Glomerular endothelial cell (primary cell): ENCODE measurements at places on chromosomes 2 and 18.

DNA sequence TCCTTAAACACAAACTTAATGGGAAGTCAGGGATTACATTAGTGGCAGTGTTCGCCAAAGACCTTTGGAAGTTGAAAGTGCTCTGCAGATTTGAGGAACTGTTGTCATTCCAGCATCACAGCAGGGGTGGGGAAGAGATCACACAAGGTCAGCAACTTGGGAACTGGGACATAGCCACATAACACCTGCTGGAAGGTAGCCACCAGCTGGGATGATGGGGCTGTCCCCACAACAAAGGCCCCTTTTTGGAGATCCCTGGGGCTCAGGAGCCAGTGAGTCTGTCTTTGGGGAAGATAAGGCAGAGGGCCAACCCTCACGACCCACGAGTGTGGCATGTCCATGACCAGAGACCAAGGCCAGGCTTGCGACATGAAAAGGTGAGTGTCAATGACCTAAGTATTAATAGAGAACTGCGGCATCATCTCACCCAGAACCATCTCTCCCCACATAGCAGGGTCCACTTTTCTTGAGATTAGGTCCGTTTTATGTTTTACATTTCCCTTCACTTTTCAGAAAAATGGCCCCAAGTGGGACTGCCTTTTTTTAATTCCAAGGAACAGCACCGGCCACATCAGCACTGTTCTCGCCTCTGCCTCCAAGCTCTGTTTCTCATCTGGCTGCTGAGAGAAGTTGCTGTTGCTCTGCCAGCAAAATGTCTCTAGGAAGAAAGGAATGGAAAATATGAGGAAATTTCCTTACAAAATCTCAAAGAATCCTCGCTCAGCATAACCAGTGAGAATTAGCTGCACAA lies 106.9 kb downstream of the GFPT1 start:
- no peak for DNase-seq

GRCh38 chr18:27478459-27478858 lies 293.4 kb upstream of the CHST9 start:
- DNase-seq = no peak

- DNase-seq = no peak
Observed at GRCh38 chr2:181672255-181673008, 7.9 kb downstream of the NEUROD1 start.

DNA sequence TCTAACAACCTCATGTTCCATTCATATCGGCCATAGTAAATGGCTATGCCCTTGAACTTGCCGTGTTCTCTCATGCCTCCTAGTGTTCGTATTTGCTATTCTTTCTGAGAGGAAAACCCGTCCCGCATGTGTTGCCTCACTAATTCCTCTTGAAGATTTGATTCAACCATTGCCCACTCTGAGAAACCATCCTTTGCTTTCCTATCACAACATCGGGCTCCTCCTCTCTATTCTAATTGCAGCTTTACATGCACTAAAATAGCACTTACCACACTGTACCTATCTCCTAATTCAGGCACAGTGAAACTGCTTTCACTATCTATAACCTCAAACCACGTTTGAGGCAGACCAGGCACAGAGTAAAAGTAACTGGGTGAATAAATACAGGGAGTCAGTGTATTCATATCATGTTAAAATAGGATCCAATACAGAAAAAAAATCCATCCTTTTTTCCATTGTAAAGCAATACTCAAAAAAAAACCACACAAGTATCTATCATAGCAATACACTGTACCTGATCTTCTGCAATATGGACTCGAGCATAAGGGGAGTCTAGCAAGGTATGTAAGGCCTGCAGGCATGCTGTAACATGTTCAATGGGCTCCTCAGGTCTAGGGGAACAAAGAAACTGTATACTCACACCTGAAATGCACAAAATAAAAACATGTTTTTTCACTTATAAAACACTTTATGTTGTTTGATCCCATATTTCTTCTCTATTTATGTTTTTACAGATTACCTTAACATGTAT lies 39.0 kb upstream of the STRN start:
- DNase-seq = peak; percentile 10

DNA sequence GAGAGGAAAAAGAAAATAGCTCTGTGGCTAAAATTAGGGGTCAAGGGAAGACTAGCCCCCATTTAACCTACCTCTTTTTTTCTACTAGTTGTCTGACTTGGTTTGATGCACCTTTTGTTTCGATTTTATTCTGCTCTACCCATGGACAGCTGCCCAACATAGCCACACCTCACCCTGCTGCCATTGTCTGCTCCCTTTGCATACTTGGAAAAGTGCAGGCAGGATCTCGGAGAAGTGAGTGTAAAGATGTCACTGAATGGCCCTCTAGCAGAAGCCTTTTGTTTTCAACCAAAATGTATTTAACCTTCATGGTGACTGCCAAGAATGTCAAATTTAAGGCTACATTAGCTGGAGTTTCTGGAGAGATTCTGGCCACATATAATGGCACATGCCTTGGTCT lies 62.9 kb downstream of the SETBP1 start:
- DNase-seq = no peak

DNA sequence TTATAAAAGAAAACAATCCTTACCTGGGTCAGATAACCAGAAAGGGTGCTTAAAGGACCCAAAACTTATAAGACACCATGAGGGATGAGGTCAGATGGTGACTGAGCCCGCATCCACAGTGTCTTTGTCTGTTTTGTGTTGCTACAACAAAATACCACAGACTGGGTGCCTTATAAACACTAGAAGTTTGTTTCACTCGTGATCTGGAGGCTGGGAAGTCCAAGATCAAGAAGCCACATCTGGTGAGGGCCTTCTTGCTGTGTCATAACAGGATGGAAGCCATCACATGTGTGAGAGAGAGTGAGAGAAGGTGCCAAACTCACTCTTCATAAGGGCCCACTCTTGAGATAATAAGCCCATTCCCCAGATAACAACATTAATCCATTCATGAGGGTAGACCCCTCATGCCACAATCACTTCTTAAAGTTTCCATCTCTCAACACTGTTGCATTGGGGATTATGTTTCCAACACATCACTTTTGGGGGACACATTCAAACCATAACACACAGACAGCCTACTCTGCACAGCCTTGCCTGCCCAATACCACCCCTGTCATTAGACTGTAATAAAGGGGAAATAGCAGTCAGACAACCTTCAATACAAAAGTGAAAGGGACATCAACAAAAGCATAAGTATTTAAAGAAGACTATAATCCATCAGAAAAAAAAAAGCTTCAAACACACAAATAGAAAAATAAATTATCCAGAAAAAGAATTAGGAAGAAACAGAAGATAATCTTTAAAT lies 249.8 kb downstream of the ANAPC1 start:
- no peak for DNase-seq

DNA sequence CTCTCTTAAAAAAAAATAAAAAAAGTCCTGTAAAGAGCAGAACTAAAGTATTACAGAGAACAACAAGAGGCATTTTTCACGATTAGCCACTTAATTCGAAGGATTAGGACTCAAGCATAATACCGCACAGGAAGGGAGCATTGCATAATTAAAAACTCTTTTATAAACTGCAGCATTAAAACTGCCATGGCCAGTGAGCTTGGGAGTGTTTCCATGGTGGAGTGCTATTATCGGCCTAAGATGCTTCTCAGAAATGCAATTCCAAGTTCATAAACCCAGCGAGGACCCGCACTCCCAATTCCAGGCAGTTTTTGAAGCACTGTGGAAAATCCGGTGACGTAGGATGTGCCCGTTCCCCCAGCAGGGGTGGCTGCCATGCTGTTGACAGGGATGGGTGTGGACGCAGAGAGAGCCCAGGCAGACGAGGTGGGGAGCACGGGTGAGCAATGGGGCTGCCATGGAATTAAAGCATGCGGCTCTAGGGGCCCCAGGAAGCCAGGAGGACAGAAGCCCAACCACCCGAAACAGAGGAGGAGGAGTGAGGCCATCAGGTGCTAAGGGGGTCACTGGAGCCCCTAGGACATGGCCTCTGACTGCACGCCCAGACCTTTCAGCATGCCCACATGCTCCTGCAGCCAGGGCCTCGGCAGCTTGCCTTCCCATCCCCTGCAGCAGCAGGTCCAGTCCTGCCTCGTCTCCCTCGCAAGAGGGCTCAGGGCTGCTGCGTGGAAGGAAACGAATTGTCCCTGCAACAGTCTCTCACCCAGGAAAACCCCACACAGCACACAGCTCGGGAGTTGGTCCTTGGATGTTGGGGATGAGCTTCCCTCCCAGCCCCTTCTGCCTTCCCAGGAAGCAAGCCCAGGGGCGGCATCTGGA lies 233.4 kb downstream of the NDUFA10 start:
- no peak for DNase-seq

DNA sequence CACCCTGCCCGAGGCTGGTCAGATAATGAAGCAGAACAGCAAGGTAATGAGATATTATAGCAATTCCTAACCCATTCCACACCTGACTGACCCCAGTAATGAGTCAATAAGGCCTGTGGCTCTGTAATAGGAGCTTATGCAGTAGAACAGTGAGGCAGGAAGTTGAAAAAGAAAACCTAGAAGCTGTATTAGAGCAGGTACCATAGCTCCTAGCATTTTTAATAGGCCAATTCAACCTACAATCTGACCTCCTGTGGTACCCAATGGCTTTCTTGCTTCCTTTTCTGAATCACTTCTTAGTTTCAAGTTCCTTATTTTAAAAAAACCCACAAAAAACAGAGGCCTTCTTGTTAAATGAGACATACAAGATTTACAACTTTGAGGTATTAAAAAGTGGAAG lies 43.6 kb upstream of the MAP2 start:
- no peak for DNase-seq

DNA sequence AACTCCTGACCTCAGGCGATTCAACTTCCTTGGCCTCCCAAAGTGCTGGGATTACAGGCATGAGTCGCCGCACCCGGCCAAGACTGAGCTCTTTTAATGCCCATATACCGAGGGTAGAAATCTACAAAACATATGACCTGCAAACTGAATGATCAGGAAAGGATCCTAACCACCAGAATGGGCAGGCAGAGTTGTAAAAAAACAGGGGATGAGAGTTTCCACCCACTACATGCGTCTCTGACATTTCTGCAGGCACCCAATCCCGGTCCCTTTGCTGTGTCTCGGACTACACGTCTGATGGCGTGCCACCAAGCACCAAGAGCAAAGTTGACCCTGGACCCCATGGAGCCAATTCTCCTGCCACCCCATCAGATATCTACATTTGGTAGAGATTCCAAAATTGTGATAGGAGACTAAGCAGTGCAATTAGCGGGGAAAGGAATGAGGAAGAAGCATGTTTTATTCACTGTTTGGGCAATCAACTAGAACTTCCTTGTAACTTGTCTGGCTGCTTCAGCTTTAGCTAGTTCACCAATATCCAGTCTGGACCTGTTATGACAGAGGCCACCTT lies 74.1 kb downstream of the ATP8B1 start:
- no peak for DNase-seq

DNA sequence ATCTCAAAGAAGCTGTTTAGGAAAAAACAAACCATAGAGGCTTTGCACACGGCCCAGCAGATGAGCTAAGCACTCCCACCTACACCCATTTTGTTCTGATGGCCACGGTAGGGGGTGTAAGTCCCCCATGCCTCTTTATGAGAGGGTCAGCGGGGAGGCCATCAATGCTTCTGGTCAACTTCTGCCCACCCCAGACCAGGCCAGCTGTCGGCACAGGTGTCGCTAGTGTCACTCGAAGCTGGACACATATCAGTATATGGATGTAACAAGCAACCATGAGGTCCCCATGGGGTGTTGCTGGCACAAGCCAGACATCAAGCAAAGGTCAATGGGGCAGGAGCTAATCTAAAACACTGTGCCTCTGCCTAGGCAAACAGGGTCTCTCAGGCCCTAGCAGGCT lies 23.7 kb upstream of the SLC35F6 start:
- DNase-seq = no peak

DNA sequence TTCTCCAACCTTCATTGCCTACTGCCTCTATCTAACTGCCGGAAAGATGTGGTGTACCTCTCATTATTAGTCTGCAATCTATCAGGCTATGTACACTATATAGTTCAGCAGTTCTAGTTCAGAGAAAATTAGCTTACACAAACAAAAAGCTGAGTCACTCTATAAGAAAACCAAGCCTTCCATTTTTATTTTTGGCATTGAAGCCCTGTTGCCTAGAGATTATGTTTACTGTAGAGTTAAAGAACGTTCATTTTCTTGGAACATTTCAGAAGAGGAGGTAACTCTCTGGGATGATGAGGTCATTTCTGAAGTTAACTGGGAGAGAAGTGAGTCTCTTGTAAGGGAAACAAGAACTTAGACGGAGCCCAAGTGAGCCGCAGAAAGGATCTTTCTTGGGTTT lies 133.5 kb downstream of the FAM124B start:
- DNase-seq = peak; percentile 33

DNA sequence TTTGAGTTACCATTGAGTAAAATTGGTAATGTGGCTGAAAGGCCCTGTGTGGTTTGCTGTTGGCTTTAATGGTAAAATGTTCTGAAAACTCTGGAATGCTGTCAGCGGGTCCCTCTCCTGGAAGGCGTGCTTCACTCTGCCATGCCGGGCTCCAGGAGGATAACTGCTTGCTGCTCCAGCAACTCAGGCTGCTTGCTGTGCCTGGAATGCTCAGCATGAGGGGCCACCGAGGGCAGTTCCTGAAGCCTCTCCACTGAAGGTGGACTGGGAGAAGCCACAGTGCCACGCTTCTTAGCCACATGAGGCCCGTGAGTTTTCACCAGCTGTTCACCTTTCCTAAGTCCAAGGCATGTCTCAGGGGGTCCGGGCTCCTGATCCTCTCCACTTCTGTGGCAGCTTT lies 90.4 kb upstream of the FAM110C start:
- DNase-seq = no peak

DNA sequence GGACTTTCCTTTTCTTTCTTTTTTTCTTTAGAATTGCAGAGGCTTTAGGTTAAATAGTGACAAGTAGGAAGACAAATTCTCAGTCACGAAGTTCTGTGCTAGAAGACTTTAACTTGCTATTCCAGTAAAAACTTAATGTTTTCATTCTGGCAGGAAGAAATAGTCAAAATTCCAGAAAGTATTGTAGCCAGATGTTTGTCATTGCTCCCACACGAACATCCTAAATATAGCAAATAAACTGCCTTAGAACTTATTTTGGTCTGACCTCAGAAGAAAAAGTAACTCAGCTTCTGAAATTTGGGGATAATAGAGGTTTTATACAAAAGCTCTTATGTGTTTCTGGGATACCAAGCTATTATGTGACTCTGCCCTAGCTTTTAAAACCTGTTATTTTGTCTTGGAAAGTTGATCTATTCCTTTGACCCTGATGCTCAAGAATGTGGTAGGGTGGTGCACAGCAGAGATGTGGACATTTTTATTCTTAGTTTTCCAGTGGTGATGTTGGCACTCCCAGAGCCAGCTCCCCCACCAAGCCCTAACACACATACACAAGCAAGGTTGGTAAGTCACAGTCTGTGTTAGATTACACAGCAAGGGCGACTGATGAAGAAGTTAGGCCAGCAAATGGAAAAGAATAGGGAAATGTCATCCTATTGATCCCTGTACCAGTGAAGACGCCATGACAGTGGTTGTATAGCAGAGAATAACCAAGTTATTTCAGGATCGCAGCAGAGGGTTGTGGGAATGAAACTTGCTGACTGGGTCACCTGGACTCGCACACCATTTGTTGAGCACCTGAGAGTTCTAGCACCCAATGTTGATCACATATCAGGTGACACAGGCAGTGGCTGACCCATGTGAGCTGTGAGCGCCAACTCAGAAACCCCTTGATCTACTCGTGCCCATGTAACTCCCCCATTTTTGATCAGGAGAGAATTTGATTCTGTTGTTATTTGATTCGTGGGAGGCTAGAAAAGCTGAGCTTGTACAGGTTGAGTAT lies 23.7 kb downstream of the FARP2 start:
- DNase-seq = no peak

- DNase-seq = no peak
Observed at GRCh38 chr2:15835991-15836688, 104.2 kb upstream of the MYCN start.
